ENCODE measurements at places on chromosomes 2 and 18. TPM values are rescaled to one million over a fixed set of nuclear protein-coding genes. Genes with fewer than 3 reads are reported as not detected.

GRCh38 chr2:84925724-84926376, 20.4 kb downstream of the TMSB10 start:
- DNase-seq = peak; percentile 96
- H3K4me3 ChIP-seq = peak overlapping the region; percentile 43
- H3K36me3 ChIP-seq = no peaks in the 10 kb centered on the region
- H3K27ac ChIP-seq = peak overlapping the region; percentile 85

FAM237A gene
- 0.60 TPM for total RNA-seq

RTP5 gene
- not detected for total RNA-seq

- no peaks in the 10 kb centered on the region for H3K27me3 ChIP-seq
- H3K4me3 ChIP-seq = no peak overlapping the region
- H3K4me1 ChIP-seq = no peaks in the 10 kb centered on the region
- no peaks in the 10 kb centered on the region for H3K36me3 ChIP-seq
Measured at GRCh38 chr2:26412091-26412673, 10.5 kb downstream of the DRC1 start.

SERPINB3 gene
- total RNA-seq = not detected

GRCh38 chr2:136055929-136056688, 61.8 kb downstream of the CXCR4 start:
- no peak for DNase-seq
- H3K4me3 ChIP-seq = no peak overlapping the region
- peak overlapping the region; percentile 44 for H3K27ac ChIP-seq
- H3K27me3 ChIP-seq = no peaks in the 10 kb centered on the region
- H3K36me3 ChIP-seq = no peaks in the 10 kb centered on the region

- H3K36me3 ChIP-seq = no peaks in the 10 kb centered on the region
- peaks cover 58% of the 10 kb centered on the region for H3K4me1 ChIP-seq
- H3K4me3 ChIP-seq = no peak overlapping the region
- DNase-seq = peak; percentile 8
- no peak overlapping the region for H3K27ac ChIP-seq
- peaks cover 100% of the 10 kb centered on the region for H3K27me3 ChIP-seq
Measured at GRCh38 chr2:172090044-172090961, 5.0 kb downstream of the DLX1 start.

DNA sequence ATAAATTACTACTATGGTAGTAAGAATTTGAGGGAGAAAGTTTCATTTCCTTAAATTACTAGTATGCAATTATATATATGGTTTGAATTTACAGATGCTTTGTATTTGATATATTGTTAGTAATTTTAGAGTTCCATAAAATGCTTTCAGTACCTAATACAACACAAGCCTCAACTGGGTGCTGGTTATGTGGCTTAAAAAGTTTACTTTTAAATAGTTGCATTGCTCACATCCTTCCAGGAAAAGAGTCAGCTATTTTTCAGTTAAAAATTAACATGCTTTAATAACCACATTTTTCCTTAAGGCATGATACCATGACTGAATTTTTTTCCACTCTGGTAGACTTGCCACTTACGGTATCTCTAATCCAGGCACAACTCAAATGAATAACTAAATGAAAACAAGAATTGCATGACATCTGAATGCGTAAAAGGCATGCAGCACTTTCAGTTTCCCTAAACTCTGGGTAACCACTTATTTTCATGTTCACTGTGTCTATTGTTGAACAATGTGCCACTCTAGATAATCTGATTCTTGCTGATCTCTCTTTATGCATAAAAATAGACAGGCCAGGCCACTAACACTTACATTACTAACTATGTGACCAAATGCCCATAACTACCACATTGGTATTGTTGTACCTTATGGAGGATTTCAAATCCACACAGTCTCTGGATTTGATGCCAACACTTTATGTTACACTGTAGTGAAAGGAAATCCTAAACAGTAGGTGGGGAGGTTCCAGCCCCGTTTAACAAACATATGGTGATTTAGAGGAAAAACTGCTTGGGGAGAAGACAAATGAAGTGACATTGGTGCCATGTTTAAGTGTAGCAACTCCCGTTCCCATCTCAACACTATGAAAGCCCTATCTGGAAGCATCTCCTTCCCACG, 35.5 kb upstream of the SLC35F5 start:
- H3K27ac ChIP-seq = no peak overlapping the region
- H3K27me3 ChIP-seq = no peaks in the 10 kb centered on the region
- no peaks in the 10 kb centered on the region for H3K36me3 ChIP-seq

- no peak overlapping the region for H3K27ac ChIP-seq
- H3K4me3 ChIP-seq = no peak overlapping the region
- H3K27me3 ChIP-seq = no peaks in the 10 kb centered on the region
- no peaks in the 10 kb centered on the region for H3K36me3 ChIP-seq
- H3K4me1 ChIP-seq = no peaks in the 10 kb centered on the region
Measured at GRCh38 chr2:52611759-52612158, 1155.8 kb upstream of the CHAC2 start.

Measured in heart right ventricle (tissue), 16 donors.